ENCODE measurements at places on chromosomes 5 and 9.

DNA sequence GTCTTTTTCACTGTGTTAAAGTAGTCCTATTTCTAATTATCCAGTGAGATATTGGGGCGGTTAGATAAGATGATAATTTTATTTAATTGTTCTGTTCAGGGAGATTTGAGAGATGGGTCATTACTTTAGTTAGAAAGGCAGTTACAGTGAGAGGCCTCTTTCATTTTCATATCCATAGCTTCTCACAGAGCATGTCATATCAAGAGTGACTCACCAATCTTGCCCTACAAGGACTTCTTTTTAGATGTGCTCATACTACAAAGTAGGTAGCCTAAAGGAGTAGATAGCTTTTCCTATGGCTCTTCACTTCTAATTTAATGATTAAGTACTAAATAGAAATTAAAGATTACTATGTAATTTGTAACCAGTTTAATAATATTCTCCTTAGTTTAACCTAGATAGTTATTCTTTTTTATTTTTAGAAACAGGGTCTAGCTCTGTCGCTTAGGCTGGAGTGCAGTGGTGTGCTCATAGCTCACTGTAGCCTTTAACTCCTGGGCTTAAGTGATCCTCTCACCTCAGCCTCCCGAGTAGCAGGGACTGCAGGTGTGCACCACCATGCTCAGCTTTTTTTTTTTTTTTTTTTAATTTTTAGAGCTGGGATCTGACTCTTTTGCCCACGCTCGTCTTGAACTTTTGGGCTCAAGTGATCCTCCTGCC lies 71.0 kb downstream of the FER start:
- DNase-seq, result peak; percentile 47

DNA sequence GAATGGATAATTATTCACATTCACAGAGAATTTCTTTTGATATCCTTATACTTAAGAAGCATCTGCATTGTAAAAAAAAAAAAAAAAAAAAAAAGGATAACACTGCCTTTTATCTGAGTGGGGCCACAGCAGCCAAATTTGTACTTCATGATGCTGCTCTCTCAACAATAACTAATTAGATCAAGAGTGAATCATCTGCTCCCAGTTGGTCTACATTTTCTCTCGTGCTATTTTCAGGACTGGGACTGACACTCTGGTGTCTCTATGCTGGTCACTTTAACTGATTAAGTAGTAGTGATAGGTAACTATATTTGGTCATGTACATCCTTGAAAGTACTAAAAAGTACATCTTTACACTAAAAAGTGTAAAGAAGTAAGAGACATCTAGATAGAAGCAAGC lies 90.1 kb downstream of the RFX3 start:
- no peak for DNase-seq

- DNase-seq, result no peak
Measured at GRCh38 chr5:80409367-80409966, 1.6 kb downstream of the ZFYVE16 start.

GRCh38 chr9:78130004-78130403 lies 98.4 kb upstream of the GNAQ start:
- peak; percentile 30 for DNase-seq

- DNase-seq, result no peak
Measured at GRCh38 chr5:51242456-51242855, 140.8 kb upstream of the ISL1 start.

DNA sequence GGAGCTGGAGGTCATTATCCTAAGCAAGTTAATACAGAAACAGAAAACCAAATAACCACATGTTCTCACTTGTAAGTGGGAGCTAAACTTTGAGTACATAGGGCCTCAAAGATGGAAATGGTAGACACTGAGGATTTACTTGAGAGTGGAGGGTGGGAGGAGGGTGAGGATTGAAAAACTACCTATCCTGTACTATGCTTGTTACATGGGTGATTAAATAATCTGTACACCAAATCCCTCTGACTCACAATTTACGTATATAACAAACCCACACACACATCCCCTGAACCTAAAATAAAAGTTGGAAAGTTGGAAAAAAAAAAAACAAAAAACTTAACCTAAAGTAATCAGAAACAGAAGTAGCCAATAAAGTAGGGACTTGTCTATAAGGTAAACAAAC lies 48.8 kb upstream of the LARP1 start:
- no peak for DNase-seq

- no peak for DNase-seq
Measured at GRCh38 chr5:15203376-15203775, 296.6 kb upstream of the FBXL7 start.

- DNase-seq, result no peak
Measured at GRCh38 chr5:94385767-94386166, 232.6 kb downstream of the KIAA0825 start.

GRCh38 chr5:140923601-140924000 lies 2.5 kb upstream of the PCDHAC1 start:
- peak; percentile 0 for DNase-seq

- no peak for DNase-seq
Measured at GRCh38 chr5:97834561-97834960, 651.5 kb upstream of the RIOK2 start.

DNA sequence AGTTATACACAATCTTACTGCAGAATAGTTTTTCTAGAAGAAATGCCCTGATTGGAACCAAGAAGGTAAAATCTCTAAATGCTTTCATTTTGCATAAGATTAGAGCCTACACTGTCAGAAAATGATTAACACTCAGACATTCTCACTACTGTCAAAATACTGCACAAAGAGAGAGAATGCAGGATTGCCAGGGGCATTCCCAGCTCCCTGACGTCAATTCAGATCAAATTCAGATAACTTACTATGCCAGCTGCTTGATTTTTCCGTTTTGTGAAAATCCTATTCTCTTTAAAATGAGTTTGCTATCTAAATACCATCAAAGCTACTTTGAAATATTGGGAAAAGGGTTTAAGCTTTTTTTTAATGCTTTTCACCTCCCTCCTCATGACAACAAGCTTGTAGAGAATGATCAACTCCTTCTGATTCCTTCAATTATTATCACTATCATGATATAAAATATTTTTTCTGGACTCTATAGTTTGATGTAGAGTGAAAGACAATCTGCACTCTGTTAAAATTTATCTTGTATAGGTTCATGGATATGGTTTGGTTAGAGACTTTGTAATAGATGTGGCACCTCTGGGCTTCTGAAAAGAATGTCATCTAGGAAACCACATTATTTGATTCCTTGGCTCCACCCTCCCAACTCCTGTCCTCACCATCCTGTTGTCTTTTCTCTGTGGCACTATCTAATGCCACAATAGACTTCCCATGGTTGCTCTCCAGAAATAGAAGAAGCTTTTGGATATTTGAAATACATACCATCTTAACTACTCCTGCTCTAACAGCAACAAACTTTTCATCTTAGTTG lies 407.7 kb downstream of the PDE4D start:
- DNase-seq, result no peak

DNA sequence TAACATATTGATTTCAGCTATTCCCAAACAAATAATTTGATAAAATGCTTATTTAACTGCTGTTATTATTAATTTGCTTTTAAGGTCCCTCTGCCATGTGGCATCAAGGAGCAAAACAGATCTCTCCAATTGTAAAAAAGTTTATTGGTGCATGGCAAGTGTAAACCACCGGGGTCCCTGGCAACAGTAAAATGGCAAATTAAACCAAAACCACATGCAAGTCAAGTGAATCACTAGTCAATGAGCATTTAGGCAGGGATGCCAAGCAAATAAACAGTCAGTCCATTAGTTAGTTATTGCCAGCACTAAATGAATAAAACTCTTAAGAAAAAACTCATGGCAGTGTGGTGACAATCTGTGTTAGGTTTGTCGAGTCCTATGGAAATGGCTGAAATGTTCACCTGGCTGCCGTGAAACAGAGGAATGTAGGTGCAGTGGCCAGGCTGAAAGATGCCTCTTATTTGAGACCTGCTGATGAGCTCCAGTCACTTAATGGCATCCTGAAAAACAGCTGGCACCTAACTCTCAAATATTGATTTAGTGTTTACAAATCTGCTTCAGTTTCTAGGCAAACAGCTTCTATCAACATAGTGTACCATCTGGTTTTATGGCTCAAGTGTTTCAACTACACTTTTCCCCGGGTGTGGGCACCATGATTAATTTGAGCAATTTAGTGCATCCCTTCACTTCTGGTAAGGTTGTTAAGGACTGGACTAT lies 296.5 kb upstream of the ITGA1 start:
- no peak for DNase-seq

- peak; percentile 51 for DNase-seq
Measured at GRCh38 chr9:101705135-101705661, 33.2 kb downstream of the GRIN3A start.

- DNase-seq, result no peak
Measured at GRCh38 chr9:117224695-117225094, 190.2 kb downstream of the ASTN2 start.

GRCh38 chr9:13383216-13383615 lies 103.7 kb upstream of the MPDZ start:
- DNase-seq, result no peak

- DNase-seq, result no peak
Measured at GRCh38 chr5:96855031-96855872, 21.0 kb upstream of the ERAP2 start.

GRCh38 chr9:4574657-4575243 lies 84.5 kb downstream of the SLC1A1 start:
- DNase-seq, result no peak

DNA sequence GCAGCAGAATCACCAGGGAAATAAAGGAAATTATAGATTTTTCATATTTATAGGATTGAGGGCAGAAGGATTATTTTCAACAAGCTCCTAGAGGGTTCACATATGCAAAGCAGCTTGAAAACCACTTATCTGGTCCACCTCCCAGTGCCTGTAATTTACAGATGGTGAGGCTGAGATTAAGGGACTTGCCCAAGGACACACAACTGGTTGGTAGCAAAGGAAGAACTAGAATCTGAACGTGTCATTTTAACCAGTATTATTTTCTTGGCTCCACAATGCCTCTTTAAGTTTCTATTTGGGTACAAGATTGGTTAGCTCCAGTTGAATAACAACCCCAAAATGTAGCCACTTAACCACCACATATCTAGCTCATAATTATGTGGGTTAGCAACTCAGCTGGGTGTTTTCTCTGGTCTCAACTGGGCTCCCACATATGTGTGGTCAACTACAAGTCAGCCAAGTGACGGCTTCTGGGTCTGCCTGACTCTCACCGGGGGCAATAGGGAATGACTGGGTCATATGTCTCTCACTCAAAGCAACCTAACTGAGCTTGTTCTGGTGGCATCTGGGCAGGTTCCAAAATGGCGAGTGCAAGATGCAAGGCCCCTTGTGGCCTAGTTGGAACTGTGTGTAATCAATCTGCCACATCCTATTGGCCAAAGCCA lies 127.7 kb downstream of the ZDHHC21 start:
- no peak for DNase-seq

DNA sequence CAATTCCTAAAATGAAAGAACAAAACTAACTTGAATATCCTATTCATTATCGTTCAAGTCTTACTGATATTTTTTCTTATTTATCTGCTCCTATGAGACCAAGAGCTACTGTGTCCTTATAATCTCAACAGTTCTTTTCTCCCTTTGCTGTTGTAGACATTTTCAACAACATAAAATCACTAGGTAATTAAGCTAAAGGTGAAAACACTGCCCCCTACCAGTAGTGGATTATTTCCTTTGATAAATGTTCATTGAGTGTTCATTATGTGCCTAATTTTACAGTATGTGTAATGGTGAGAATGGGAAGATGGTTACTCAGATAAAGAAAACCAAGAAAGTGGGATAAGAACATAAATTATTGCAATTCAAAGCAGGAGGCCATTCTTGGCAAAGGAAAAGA lies 41.4 kb upstream of the PAPPA start:
- DNase-seq, result no peak

- DNase-seq, result no peak
Measured at GRCh38 chr5:69454460-69455249, 37.9 kb upstream of the OCLN start.

- DNase-seq, result no peak
Measured at GRCh38 chr5:38134810-38135209, 123.5 kb upstream of the EGFLAM start.

GRCh38 chr5:150609843-150610584 lies 30.4 kb upstream of the SYNPO start:
- no peak for DNase-seq

DNA sequence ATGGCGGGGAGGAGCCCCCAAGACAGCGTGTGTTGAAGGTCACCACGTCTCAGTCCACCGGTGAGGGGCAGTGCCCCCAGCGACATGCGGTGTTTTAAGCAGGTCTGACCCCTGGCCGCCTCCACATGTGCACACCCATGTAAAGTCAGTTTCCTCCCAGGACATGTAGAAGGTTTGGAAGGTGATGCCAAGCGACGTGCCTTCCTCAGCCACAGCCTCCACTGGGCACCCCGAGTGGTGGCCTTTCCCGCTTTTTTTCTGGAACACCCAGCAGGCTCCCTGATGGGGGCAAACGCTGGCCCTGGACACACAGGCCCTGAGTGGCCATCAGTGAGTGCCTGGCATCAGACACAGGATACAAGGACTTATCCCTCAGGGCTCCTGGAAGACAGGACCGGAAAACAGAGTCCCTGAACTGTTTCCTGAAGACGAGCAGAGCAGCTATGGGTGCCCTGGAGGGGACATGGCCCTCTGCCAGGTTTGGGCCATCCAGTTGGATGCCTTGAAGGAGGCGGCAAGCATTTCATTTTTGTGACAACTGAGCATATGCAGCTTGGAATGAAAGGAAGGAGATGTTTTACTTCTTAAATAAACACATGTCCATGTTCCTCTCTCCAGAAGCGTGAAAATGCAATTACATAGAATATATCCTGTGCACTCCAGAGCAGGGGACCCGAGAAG lies 275.8 kb upstream of the IRX2 start:
- DNase-seq, result no peak

DNA sequence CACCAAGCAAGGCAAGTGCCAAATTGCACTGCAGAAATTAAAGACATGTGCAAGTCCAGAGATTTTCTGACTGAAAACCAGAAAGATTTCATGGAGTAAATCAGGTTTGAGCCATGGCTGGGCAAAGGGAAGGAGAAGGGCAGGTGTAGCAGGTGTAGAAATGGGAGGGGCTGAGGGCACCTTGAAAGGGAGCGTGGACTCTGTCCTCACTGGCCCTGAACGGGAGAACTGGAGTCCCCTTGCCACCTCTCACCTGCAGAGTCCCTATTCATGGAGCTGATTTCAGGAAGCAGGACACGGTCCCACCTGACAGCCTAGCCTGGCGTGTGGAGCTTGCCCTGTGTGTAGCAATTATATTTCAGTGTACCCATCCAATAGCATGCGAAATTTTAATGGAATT lies 46.3 kb downstream of the UBE2QL1 start:
- no peak for DNase-seq

GRCh38 chr9:121082075-121082474 lies 7.3 kb downstream of the CNTRL start:
- no peak for DNase-seq
